Tongue (tissue), 3 donors: ENCODE measurements at places on chromosomes 5 and 9.

- DNase-seq = no peak
These were observed 87.0 kb downstream of the IARS1 start for GRCh38 chr9:92206488-92206887.

DNA sequence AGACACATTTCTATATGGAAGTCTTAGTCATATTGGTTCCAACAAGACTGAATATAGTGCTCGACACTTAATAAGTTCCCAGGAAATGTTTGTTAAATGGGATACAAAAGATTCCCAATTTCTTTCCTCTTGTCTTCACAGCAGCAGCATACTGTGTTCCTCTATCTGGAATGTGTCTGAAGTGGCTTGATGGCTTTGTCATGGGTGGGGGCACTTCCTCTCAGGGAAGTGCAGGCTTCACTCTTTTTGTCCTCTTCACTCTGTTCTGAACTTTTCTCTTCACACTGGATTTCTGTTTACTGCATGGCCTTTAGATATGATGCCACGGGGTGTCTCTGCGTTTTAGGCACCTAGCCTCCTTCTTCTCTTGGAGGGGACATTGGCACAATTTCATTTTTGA is 127.7 kb upstream of the C9orf72 start:
- DNase-seq = no peak

DNA sequence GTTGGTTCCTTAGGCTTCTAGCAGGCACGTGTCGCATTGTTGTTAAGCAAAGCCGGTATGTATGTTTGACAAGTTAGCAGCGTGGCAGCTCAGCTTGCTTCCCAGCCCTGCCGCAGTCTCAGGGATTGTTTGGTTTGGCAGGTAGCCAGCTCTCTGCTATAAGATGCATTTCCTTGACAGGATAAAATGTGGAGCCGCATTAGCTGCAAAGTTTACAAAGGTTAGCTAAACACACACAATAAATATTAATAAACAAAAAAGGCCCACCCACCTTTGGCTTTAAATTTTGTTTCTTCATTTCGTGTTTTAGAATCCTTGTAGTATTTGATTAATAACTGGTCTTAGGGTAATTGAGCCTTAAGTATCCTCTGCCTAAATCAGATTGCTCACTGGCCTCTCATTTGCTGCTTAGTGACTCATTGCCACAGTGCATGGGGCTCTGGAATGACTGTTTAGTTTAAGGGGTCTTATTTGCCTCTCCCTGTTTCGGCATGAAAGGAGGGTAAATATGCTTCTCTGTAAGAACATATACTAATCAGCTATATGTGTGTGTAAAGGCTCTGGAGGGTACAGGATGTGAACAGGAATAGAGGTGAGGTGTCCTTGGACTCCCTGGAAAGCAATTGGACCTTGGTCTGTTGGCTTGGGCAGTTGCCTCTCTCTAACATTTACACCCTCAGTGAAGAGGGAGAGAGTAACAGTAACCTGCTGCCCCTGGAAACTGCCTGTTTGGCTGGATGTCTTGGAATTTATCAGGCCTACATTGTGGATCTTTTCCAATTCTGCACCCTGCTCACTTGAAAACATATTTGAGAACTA is 122.0 kb downstream of the GDNF start:
- peak; percentile 89 for DNase-seq

GRCh38 chr9:32069169-32069813 is 315.2 kb upstream of the ACO1 start:
- no peak for DNase-seq

GRCh38 chr9:131607591-131607990 is 62.3 kb downstream of the PRRT1B start:
- no peak for DNase-seq

DNA sequence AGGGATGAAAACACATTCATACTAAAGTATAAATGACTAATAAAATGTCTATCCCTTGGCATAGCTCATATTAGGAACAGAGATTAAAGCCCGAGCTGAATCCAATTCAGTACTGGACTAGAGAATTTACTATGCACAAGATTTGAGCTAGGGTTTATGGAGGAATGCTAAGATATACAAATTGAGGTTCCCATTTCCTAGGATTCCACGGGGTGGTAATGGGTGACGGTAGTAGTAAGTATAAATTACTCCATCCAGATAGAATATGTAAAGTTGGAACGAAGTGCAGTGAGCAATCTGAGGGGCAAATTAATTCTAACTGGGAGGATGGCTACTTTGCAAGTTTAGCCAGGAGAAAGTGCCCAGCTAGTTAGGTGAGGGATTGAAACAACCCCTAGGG is 156.5 kb downstream of the GAS1 start:
- DNase-seq = no peak
